ENCODE measurements at places on chromosomes 5 and 9.
A peak's percentile ranks its signal among the peaks of the same experiment; 100 is the strongest.

DNA sequence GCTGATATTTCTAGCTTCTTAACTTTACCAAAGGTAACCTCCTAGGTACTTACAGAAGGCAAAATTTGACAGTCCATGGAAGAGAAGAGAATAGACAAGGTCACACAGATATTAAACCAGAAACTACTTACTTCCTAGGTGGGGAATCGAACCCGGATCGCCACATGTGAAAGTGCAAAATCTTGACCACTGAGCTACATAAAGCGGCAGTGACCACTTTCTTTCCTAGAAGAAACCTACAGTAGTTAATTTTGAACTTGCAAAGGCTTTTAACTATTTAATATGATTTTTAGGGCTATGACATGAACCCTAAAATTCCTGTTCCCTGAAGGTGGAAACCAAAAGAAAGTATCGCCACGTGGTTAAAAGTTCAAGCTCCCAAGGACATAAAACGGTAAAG, 20.3 kb upstream of the ATOSB start:
- no peak for DNase-seq

DNA sequence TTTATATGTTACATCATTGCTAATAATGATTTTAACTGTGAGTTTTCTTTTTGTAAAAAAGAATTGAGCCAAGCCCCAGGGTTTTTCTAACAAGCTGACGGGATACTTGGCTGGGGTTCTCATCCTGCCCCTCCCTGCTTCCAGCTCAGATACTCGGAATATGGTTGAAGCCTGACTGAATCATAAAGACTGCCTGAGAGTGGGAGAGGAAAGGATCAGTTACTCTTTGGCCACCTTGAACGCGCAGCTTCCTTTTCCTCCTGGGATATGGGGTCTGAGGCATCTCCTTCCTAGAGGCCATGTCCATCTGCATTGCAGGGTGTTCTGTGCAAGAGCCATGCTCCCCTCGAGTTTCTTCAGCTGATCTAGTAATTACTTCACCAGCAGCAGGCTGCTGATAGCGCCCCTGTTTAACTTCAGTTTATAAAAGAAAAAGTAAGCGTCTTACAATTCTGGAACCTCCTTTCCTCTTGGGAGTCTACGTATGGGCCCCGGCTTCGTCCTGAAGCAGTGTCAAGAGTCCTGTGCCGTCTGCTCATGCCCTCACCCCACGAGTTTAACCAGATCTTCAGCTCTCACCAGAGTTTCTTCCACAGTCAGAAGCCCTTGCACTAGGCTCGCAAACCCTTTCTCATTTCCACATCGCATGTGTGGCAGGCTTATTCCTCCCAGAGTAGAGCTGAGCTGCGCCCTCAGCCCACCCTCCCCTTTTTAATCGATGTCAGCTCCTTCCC, 130.0 kb downstream of the MVB12B start:
- DNase-seq = no peak

- peak; percentile 28 for DNase-seq
Measured at GRCh38 chr5:144237851-144238250, 67.2 kb downstream of the KCTD16 start.

- no peak for DNase-seq
Measured at GRCh38 chr9:135705376-135705775, 3.4 kb downstream of the KCNT1 start.

GRCh38 chr9:126157826-126158587, 168.6 kb upstream of the MVB12B start:
- no peak for DNase-seq

DNA sequence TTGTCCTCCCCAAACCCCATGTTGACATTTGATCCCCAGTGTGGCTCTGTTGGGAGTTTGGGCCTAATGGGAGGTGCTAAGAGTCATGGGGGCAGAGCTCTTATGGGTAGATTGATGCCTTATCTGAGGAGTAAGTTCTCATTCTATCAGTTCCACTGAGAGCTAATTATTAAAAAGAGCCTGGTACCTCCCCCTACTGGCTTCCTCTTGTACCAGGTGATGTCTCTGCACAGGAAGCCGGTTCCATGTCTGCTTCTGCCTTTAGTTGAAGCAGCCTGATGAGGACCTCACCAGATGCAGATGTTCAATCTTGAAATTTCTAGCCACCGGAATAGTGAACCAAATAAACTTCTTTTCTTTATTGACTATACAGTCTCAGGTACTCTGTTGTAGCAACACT, 10.8 kb downstream of the GABRB2 start:
- DNase-seq = no peak

GRCh38 chr5:136901-137300, 44.9 kb downstream of the PLEKHG4B start:
- no peak for DNase-seq

DNA sequence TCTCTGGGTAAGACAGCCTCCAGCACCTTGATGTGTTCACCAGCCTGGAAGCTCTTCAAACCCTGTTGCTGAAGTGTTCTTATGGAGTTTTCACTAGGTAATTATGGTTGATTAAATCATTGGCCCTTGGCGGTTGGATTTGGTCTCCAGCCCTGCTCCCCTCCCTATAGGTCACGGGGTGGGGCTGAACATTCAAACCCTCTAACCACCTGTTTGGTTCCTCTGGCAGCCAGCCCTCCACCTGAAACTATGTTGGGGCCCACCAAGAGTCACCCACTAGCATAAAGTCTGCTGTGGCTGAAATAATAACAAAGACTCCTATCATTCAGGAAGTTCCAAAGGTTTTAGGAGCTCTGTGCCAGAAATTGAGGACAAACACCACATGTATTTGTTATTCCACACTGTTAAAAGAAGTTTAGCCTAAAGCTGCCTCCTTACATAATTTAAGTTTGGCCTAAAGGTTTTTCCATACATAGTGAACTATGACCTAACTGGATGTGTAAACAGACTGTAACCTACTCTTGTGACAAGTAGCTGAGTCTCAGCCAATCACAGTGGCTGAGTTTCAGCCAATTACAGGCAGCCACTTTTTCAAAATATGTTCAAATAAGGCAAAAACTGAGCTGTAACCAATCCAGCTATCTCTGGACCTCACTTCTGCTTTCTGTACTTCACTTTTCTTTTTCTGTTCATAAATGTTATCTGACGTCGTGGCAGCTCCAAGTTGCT, 34.8 kb downstream of the TMEM252 start:
- no peak for DNase-seq

DNA sequence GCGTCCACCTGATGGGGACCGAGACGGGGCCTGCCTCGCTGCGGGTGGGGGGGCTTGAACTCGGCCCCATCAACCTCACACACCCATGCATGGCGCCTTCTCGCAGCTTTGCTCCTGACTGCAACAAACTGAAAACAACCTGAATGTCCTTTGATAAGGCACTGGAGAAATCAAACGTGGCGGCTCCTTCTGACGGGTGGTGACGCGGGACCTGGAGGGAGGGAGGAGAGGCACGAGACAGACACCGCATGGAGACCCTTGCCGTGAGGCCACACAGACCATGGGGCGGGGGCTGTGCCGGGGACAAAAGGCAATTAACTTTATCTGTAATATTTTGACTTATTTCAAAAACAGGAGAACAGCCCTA, 48.6 kb downstream of the NACC2 start:
- DNase-seq = no peak

DNA sequence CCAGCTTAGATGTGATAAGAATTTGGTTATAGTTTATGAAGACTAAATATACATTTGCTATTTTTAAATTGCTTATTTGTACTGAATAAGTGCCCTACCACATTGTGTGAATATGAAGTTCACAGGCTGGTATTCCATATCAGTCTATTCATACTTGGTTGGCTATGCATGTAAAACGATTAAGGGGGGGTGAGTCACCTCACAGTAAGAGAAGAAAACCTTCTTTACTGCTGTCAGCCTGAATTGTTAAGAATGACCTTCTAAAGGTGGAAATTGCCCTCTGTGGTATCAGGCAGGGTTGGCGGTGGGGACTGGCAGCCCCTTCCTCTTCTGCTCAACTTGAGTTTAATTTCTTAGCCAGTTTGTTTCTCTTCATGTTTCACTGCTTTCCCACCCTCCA, 127.0 kb upstream of the RPS23 start:
- DNase-seq = no peak

- DNase-seq = no peak
Measured at GRCh38 chr5:142445266-142445665, 120.4 kb upstream of the SPRY4 start.

GRCh38 chr5:180792965-180793287, 9.7 kb downstream of the MGAT1 start:
- no peak for DNase-seq

GRCh38 chr9:81118416-81118815, 570.9 kb downstream of the TLE1 start:
- DNase-seq = no peak

- DNase-seq = no peak
Measured at GRCh38 chr9:133204335-133204992, 4.6 kb downstream of the OBP2B start.

GRCh38 chr5:140145818-140146522, 20.2 kb downstream of the IGIP start:
- no peak for DNase-seq

GRCh38 chr9:92615790-92616189, 54.1 kb downstream of the IPPK start:
- DNase-seq = no peak

DNA sequence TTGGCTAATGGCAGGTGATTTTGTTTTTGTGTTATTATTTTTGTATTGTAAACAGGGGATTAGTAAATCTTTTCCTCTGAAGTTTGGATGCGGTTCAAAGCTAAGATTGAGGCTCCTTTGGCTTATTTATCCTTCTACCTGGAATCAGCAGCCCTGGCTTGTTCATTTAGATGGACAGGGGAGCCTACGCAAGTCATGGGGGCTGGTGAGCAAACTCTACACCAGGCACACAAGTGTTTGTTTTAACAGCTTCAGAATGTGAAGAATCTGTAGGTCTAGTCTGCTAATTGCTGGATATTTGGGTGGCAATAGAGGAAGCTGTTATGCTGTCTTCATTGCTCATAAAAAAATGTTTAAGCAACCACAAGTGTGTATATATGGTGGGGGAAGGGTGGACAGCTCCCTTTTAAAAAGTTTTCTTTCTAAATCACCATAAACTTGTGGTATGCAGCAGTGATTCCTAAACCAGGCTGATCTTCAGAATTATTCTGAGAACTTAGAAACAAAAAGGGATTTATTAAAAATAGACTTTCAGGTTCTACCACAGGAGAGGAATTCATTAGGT, 20.7 kb downstream of the ZNF462 start:
- DNase-seq = no peak

- no peak for DNase-seq
Measured at GRCh38 chr9:13762209-13762608, 482.7 kb upstream of the MPDZ start.

GRCh38 chr5:113379936-113380806, 54.6 kb downstream of the TSSK1B start:
- DNase-seq = no peak

DNA sequence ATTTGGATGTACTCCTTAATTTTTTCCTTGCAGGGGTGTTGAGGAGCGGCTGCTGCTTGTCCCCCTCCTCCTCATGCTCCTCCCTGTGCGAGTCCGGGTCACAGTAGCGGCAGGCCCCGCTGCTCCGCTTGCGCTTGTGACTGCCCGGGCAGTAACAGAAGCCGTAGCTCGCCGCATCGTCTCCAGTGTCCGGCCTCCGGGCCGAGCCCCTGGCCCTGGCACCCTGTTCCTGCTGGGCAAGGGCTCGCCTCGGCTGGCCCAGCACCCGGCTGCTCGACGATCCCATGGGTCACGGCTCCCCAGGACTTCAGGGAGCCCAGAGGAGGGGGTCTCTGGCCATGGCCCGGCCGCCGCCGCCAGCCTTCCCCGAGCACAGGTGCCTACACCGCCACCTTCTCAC, at the start of gene GMCL2:
GMCL2 (minus strand) TSS at position 358 of the 400 bp plus-strand sequence; CDS start at position 286, 72 bp downstream.
- DNase-seq = no peak

- peak; percentile 81 for DNase-seq
Measured at GRCh38 chr9:80061940-80062339, 490.2 kb downstream of the TLE4 start.

DNA sequence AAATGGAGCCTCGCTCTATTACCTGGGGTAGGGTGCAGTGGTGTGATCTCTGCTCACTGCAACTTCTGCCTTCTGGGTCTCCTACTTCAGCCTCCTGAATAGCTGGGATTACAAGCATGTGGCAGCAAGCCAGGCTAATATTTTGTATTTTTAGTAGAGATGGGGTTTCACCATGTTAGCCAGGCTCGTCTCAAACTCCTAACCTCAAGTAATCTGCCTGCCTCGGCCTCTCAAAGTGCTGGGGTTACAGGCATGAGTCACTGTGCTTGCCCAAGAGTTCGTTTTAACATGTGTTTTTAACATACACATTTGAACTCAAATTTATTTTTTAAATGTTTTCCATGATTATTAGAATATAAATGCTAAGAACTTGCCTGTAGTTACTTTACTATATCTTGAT, 34.2 kb downstream of the MARCHF6 start:
- peak; percentile 31 for DNase-seq

DNA sequence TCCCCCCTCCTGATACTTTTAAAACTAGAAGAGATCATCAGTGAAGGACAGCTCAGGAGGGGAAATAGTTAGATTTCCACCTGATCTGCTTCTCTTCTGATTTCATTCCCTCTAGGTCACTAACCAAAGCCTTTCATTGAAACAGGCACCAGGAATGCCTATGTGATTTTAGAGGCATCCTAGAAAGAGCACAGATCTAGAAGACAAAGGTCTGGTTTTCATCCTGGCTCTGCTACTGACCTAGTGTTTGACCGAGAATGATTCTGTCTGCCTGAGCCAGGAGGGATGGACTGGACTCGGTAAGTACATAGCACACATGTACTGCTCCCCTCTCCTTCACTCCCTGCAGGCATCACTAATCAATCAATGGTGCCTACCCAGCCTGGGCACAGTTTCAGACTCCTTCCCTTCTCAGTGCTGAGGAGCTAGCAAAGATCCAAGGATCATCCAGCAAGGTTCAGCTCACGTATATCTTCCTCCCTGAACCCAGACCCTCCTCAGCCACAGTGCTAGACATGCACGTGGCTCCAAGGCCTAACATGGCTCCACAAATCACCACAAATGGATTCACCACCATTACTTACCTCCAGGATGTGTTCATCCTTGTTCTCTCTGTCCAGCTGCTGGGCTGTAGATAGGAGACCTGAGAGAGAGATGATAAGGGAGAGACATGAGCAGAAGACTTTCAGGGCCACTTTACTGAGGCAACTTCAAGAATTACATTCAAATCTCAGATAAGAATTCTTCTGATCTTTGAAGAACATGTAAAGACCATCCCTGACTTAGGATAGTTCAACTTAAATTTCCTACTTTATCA, 35.2 kb downstream of the FAT2 start:
- DNase-seq = no peak

DNA sequence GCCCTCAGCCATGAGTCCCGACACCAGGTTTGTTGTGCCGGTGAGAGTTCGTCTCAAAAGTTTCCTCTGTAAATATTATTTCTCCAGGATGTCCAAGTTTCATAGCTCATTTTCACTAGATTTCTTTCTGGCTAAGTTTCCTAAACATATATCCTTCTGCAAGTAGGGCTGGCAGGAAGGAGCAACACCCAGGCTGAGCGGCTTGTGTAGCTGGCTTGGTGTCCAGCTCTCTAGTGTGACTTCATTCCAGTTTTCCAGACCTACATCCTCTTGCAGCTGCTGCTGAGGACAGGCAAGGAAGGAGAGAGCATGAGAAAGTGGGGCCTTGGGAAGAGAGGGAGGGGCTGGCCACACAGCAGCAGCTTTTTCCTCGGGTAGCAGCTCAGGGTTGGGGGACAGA, 80.3 kb downstream of the FGF1 start:
- no peak for DNase-seq

Measured in AG09309 (cell line).